T-helper 2 cell (primary cell): ENCODE measurements at places on chromosomes 1 and 21.

DNA sequence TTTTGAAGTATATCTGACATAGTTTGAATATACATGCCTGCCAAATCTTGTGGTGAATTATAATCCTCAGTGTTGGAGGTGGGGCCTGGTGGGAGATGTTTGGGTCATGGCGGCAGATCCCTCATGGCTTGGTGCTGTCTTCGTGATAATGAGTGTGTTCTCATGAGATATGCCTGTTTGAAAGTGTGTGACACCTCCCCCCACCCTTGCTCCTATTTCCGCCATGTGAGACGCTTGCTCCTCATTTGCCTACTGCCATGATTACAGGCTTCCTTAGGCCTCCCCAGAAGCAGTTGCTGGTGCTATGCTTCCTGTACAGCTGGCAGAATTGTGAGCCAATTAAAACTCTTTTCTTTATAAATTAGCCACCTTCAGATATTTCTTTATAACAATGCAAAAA lies 436.6 kb upstream of the BEND5 start:
- DNase-seq: no peak

DNA sequence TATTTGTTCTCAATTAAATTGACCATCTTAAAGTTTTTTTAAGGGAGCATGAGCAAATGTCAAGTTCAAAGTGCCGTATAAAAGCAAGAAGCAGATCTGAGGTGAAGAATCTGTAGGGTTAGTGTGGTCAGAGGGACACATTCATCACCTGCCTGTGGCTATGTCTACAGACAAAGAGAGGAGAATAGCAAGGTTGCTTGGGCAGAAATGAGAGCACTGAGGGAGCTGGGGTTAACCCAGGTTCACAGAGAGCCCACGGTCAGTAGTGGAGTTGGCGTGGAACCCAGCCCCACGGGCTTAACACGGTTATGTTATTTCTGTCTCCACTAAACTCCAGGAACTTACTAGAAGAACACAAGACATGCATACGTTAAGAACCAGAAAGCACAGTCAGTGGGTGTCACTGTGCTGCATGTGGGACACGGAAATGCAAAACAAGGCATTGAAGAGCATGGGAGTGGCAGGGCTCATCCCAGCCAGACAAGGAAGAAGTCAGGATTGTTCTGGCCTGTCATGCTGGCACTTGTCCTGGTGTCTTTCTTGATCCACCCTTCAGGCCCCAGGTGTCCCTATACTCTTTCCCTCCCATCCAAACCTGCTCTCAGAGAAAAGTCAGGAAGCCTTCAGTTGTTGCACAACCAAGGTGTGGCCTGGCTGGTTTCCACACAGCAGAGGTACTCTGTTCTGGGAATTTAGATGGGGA lies 95.5 kb upstream of the IVNS1ABP start:
- DNase-seq: no peak

GRCh38 chr1:226534645-226535044 lies 13.9 kb upstream of the STUM start:
- DNase-seq: no peak

GRCh38 chr1:207309745-207310273 lies 11.7 kb upstream of the CD55 start:
- DNase-seq: no peak

- DNase-seq: no peak
Measured at GRCh38 chr21:29664615-29665014, 275.2 kb downstream of the GRIK1 start.

- DNase-seq: peak; percentile 52
Measured at GRCh38 chr1:40389322-40389803, 15.8 kb downstream of the SMAP2 start.

- DNase-seq: no peak
Measured at GRCh38 chr21:36178349-36178748, 21.7 kb downstream of the DOP1B start.

- peak; percentile 10 for DNase-seq
Measured at GRCh38 chr1:84947536-84948410, 49.1 kb downstream of the MCOLN2 start.

DNA sequence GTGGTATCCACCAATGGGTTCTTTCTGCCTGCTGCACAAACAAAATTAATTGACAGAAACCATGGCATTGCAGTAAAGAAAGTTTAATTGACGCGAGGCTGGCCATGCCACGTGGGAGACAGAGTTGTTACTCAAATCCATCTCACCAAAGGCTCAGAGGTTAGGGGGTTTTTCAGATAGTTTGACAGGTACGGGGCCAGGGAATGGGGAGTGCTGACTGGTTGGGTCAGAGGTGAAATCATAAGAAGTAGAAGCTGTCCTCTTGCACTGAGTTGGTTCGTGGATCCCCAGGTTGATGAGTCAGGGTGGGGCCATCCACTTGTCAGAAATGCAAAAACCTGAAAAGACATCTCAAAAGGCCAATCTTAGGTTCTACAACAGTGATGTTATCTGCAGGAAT lies 941 bp upstream of the TBCE start:
- no peak for DNase-seq

DNA sequence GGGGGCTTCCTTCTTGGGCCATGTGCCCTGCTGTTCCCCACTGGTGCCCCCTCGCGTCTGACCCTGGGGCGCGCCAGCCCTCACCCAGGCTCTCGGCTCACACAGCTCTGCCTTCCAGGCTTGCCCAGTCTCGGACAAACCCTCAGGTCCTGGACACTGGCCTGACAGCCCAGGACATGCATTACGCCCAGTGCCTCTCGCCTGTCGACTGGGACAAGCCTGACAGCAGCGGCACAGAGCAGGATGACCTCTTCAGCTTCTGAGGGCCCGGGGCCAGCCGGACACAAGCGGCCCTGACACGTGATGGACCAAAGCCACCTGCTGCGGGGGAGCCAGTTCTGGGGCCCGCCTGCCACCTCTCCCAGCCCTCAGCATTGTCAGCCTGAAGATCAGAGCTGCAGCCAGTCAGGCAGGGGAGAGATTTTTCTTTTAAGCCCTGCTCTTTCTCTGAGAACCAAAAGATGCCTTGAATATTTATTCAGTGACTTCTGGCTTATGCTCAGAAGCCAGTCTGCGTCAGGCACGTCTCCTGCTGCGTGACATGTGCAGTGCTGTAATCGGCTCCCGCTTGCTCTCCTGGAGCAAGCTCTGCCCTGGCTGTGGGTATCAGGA lies 23.4 kb downstream of the LDLRAP1 start:
- no peak for DNase-seq

- no peak for DNase-seq
Measured at GRCh38 chr1:22041505-22041904, 11.0 kb upstream of the CDC42 start.

DNA sequence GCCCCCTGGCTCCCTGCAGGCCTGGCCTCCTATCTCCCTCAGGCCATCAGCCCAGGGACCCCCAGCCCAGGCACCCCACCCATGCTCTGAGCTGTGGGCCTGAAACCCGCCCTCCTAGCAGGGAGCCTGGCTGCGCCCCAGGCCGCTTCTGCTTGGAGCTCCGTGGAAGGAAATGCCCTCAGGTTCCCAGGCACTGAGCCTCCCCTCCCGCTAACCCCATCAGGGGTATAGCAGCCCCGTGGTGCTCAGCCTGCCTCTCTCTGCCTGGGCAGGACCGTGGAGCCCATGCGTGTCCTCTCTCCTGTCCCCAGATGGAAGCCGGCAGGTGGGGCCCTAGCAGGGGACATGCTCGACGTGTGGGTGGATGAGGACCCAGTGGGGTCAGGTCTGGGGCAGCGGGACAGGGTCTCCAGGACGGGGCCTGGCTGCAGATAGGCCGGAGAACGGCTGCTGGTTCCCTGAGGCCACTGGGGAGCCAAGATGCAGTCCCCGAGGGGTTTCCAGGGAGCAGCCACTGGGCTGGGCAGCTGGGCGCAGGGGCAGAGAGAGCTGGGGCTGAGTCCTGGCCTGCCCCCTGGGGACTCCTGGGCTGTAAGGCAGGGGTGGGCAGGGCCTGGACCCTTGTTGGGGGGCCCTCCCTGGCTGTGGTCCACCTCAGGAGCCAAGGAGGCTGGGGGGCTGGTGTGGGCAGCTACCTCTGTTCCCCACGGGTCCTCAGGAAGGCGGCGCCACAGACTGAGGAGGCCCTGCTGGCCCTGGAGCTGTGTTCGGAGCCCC lies 75.5 kb downstream of the MORN1 start:
- no peak for DNase-seq

- no peak for DNase-seq
Measured at GRCh38 chr1:115642168-115643072, 650 bp downstream of the VANGL1 start.

GRCh38 chr1:216958569-216958968 lies 235.3 kb upstream of the ESRRG start:
- DNase-seq: no peak

DNA sequence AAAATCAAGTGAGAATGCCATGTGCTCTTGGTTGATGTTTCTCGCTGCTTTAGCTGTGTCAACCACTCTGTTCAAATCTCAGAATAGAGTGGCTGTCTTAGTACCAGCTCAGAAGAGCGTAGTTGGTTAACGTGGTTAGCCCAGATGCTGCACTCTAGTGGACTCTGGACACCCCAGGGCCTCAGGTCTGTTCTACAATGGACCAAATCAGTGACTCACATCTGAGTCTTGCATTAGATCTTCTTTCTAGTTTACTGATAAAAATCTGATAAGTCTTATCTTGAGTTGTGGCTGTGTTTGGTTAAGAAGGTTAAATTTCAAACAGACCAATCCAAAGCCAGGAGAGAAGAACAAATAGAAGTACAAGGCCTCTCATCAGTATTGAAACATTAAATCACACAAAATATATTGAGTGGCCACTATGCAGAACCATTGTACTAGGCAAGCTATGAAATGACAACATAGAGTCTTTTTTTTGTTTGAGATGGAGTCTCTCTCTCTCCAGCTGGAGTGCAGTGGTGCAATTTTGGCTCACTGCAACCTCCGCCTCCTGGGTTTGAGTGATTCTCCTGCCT lies 104.1 kb downstream of the NR5A2 start:
- DNase-seq: no peak

DNA sequence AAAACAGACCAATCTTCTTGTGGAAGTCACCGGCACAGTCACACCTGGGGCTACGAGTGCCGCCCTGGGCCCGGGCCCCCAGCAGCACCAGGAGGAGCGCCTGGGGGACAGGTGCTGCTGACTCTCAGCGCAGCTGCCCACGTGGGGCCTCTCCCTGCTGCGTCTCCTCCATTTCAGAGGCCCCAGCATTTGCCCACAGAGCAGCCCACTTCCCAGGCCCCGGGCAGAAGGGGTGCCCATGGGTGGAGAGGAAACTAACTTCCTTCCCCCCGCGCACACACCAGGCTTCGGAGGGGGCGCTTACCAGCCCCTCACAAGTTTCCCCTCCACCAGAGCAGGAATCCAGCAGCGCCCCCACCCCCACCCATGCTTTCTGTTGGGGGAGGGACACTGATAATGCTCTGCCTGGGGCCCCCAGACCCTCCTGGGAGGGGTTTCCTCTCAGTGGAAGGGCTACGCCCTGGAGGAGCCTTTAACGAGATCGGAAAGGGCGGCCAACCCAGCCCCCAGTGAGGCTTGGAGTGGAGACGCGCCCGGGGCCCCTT lies 440 bp downstream of the TNFRSF25 start:
- no peak for DNase-seq

- no peak for DNase-seq
Measured at GRCh38 chr1:153025797-153026196, 5.2 kb upstream of the SPRR1B start.

DNA sequence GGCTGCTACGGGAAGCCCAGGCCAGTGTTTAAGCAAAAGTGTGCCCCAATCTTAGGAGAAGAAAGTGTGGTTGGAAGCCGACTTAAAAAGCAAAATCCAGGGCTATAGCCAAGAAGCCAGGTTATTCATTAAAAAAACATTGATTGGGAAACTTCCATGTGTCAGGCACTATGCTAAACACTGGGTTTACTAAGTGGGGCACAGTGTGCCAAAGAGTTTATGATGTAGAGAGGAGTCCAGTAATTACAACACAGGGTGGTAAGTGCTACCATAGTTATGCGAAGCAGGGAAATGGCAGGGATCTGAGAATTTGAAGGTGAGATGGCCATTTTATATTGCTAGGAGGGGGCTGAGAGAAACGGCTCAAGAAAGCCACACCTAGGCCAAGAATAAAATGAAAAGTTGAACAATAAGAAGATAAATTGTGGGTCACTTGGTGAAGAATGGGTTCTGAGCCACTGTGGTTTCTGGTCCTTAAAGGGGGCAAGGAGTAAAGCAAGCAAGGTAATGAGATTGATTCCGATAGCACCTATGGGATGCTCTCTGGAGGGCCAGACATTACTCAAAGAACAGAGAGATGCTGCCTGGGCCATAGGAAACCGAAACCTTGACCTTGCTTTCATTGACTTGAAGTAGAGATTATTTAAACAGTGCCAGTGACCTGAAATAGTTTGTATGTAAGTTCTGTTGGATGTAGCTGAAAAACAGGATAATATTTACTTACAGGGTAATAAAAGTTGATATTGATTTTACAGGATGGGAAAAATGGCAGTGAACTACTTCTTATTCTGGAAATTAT lies 177.8 kb downstream of the GIPC2 start:
- DNase-seq: no peak

GRCh38 chr1:198340139-198340538 lies 183.3 kb downstream of the NEK7 start:
- no peak for DNase-seq

DNA sequence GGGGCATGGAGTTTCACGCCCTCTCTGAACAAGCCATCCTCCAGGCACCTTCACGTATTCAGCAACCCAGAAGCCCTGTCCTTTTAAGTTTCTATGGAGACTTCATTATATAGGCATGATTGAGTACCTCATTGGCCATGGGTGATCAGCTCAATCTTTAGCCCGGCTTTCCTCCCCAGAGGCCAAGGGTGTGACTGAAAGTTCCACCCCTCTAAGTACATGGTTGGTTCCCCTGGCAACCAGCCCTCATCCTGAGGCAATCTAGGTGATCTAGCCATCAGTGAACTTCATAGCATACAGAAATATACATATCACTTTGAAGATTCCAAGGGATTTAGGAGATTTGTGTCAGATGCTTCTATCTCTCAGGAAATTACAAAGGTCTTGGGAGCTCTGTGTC lies 21.3 kb upstream of the DHX9 start:
- DNase-seq: no peak

- no peak for DNase-seq
Measured at GRCh38 chr21:45289655-45290515, 2.2 kb upstream of the POFUT2 start.

GRCh38 chr1:20875198-20875973 lies 88.3 kb upstream of the HP1BP3 start:
- DNase-seq: no peak

GRCh38 chr1:86258101-86258500 lies 101.5 kb upstream of the COL24A1 start:
- DNase-seq: no peak

DNA sequence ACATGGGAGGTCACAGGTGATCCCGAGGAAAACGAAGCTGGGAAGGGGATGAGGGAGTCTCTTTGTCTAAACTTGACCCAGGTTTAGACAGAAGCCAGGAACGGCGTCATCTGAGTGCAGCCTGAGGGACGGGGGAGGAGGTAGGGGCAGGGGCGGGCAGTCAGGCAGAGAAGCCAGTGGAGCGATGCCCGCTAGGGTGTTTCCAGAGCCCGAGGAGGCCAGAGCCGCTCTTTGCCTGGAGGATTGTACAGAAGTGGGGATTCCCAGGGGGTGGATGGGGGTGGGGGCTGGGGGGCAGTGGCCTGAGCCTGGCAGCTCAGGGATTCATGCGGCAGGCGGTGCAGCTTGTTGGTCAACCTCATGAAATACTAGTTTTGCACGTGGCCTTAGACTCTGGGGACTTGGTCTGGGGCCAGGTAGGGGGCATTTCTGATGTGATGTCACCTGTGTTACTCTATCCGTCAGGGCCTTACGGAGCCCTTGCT lies 58.4 kb downstream of the VPS26C start:
- no peak for DNase-seq

- DNase-seq: no peak
Measured at GRCh38 chr1:18836654-18837053, 22.8 kb downstream of the TAS1R2 start.
